ENCODE measurements at places on chromosomes 5 and 9.

DNA sequence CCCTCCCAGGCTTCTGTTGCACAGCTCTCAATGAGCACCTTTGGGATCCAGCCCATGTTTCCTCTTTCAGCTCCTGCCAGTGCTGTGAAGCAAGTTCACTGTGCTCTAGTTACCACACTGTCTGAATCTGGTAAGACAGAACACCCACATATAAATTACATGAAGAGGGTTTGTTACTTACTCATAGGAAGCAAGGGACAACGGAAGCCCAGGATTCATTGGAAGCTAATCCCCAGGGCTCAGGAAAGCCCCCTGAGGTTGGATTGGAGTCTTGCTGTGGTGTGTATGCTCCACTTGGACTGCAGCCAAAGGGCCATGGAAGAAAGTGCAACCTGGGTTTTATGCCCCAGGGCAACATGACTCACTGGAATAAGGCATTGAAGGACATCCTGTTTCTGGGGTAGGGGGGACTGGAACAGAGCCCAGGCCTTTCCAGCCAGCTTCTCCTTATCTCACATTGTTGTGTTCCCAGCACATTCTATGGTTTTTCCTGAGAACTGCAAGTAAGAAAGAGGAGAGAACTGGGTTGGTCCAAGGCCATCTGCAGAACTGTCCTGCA, 15.6 kb upstream of the CLK4 start:
- DNase-seq = peak; percentile 97

- no peak for DNase-seq
Observed at GRCh38 chr5:141508440-141508797, 19.5 kb downstream of the PCDHGC5 start.

DNA sequence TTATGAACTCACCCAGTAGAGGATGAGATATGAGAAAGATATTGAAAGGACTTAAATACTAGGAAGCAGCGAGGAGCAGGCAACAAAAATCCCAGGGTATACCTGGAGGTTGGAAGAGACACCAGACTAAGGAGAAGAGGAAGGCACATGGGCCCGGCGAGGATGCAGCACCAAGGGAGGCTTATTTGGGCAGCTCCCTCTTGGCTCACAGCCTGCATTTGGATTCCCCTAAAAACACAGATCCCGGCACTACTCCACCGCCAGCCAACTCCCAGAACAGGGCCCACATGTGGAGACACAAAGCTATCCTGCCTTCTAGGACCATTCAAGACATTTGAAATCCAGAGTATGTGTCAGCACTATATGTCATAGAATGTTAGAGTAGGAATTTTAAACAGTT, 199.8 kb upstream of the FBXL7 start:
- DNase-seq = no peak

DNA sequence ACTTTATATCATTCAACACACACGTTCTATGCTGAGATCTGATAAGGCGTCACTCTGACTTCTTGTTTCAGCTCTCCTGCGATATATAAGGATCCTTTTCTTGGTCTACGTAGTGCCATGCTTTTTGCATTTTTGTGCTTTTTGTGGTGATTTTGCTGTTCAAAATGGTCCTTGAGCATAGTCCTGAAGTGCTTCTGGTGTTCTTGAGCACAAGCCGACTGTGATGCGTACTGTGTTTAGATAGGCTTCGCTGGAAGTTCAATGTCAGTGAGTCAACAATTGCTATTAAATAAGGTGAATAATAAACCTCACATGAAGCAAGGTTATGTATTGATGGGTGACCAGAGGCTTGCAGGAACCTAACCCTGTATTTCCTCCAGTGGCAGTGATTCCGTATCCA, 46.8 kb downstream of the ACO1 start:
- DNase-seq = no peak

- DNase-seq = no peak
Observed at GRCh38 chr5:68196876-68197275, 18.7 kb upstream of the PIK3R1 start.

- no peak for DNase-seq
Observed at GRCh38 chr5:67552773-67553172, 356.2 kb upstream of the CD180 start.

DNA sequence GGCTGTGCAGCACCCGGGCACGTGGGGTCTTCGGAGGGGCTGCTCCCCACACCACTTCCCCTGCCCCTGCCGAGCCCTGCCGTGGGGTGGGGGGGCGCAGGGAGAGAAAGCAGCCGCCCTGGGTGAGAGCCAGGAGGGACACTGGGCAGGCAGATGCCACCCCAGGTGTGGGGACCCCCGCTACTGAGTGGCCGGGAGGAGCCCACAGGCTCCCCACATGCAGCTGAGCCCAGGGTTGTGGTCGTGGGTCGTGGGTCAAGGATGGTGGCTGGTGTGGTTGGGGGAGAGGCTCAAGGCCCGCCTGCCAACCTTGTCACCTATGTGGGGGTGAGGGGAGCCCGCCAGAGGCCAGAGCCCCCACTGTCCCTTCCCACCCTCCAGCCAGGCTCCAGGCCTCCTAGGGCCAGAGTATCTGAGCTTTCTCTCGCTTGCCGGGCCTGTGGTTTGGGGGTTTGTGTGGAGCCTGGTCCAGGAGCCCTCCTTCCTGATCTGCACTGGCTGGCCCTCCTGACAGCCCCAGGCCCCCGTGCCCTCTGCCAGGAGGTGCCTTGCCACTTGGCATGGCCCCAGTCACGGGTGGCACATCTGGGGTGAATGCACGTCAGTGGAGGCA, 35.5 kb downstream of the EXOC3 start:
- DNase-seq = no peak

DNA sequence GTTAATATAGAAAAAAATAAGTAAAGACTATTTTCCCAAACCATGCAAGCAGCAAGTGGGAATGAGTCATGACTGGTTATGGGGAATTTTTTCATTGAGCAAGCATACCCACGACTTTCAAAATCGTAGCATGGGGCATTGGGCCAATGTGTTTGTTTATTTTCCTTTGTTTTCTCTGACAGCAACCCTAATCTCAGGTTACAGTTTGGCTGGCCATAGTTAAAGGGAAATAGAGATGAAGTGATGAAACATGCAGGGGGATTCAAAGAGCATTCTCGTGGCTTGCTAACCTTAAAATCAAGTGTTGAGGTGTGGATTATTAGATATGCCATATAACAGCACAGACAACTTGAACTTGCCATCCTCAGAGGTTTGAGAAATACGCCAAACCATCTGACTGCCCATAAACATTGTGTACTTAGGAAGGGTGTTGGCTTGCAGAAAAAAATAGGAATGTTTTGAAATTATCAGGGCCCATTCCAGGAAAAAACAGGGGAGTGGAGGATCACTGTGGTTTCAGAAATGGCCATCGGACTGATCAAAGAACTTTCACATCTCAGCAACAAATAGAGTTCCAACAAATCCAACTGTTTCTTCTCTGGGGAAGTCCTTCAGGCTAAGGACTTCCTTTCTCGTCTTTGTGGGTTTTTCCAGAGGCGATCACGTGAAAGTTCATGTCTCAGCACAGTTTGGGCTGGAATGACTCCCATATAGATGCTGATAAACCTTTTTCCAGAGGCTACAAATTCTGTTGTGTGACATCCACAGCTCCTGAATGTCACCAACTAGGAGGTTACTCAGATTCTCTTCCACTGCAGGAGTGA, 259.1 kb downstream of the SYK start:
- peak; percentile 94 for DNase-seq

DNA sequence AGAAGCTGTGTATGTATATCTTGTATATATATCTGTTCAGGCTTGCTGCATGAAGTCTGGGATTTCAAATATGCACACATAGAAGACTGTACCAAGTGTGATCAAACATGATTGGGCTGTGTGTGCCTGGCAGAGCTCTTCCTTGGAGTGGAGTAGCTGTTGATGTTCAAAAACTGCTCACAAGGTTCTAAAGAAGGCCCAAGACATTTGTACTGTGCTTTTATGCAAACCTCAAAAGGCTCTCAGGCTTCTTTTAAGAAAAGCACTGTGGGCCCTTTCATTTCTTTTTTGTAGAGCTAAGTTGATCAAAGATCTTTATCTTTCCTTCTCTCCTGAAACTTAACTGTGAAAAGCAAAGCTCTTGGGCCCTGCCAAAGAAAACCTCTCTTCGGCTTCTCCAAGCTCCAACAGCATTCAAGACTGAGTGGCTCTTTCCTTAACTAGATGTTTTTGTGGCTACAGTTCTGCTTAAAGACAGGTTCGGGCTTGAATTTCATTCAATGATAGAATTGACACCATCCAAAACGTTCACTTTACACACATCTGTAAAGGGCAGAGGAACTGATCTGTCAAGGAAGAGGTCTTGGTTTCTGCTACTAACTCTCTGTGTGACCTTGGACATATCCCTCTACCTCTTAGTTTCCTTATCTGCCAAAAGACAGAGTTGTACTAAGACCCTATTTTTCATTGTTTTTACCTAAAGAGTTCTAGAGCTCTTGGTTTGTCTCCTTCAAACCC, 105.8 kb upstream of the IL6ST start:
- DNase-seq = no peak

DNA sequence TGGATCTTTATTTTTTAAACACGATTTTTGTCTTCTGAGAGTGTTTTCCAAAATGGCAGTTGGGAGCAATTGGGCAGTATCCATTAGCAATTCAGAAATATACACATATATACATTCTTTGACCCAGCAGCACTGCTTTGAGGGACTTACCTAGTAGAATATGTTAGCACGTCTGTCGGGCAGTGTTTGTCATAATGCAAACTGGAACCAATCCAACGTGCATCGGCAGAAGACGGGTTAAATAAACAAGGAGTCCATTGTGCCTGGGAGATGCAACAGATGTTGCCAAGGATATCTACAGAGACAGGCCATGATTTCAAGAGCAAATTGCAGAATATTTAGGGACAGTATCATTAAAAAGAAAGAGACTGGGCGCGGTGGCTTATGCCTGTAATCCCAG, 107.0 kb downstream of the COL5A1 start:
- DNase-seq = no peak

GRCh38 chr5:37532976-37533740, 154.0 kb downstream of the WDR70 start:
- no peak for DNase-seq

DNA sequence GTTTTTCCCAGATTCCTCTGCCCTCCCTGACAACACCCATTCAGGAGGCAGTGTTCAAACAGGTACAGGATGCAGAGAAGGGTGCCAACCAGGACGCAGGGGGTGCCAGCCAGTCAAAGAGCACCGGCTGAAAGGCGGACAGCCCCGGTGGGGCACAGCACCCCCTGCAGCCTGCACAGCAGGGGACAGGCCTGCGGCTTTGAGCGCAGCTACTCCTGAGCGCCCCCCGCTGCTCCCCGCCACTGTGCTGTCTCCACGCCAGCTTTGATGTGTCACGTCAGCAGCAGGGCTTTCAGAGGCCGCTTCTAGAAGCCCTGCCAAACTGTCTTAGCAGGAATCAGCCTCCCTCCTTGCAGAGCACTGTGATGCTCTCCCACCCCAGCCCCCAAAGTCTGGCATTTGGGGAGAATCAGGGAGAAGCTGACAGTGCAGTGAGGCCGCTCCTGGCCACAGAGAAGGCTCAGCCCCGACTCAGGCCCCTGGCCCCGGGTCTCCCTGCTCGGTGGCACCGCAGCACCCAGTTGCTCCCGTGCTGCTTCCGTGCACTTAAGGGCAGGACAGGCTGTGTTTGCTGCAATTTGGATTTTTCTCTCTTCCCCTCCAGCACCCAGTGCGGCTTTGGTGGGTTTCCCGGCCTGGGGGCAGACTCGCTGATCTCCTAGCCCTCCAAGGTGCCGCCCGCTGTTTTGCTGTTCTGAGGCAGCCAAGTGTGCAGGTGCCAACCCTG, 20.3 kb downstream of the AK8 start:
- DNase-seq = no peak

DNA sequence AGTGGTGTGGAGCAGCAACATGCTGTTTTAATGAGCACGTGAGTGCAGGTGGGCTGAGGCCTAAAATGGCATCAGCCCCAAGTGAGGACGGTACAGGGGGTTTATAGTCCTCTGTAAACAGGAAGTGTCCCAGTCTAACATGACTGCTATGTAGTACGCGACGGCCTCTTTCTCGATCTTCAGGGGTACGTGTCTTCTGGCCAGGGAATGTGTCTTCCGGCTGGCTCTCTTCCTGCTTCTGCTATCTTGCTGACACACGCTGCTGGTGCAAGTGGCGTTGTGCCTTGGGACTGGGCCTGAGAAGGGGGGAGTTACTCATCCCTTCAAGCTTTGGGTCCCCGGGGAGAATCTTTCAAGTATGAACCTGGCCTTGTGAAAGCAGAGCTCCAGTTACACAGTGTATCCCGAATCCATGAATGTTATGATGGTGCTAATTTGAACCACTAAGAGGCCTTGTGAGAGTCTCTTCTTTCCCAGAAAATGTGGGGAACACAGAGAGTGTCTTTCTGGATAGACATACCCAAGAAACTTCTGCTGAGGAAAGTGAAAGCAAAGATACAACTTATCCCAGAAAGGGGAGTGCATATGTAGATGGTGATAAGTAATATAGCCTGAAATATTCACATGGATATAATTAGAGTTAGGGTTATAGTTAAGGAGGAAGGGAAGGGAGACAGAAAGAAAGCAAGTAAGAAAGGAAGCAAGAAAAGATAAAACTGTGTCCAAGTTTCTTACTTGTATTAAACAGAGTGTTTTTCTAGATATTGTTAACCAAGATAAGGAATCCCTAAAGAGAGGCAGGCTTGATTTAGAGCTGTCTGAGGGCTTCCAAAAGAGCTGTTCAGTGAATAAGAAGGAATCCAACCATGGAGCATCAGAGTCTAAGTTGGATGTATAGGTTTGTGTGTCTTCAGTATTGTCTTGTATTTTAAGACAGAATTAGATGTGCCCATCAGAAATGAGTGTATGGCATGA, 35.5 kb upstream of the ANXA2R start:
- no peak for DNase-seq

DNA sequence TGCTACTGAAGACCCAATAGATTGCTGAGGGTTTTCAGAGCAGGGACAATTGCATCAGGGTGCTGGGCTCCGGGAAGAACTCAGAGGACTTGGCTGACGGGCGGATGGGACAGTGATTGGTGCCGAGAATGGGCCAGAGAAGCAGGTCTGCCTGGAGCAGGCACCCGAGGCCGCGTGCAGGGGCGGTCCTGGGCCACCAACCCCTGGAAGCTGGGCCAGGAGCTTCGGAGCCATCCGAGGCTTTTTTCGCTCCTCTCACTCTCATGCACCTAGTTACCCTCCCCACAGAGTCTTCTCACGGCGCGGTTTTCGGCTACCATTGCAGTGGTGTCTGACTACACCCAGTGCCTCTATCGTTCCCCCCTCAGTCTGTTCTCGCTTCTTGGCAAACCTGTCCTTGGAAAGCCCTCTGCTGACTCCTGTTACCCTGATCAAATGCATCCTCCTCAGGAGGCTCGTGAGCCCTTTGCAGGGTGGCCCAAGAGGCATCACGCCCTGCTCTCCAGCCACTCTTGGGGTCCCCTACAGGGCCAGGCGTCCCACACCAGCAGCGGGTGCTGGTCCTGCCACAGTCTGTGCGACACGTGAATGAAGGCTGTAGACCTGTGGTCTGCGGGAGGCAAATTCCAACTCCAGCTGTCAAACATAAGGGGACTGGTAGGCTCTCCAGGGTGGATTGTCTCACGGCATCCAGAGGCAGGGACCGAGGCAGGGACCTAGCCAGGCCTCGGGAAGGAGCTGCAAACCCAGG, 1.2 kb upstream of the CLPTM1L start:
- DNase-seq = no peak

DNA sequence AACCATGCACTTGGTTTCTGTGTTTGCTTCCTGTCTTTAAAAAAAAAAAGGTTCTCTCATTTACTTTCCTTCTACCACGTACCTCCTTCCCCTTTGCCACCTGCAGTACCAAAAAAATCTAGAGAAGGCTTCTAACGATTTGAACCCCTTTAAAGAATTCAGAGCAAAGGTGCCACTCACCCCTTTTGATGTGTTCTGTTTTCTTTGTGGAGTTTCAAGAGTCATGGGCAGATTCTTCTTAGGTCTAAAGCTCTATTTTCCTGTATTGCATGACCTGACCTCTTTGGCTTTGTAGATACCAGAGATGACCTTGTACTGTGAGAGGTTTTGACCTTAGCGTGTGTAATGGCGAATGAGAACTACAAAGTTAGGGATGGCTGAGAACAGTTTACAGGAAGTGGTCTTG, 29.0 kb downstream of the TXNDC8 start:
- DNase-seq = no peak

Measured in HFF-Myc (cell line).